MG63 (cell line): ENCODE measurements at places on chromosomes 7 and 10. TPM values are rescaled to one million over a fixed set of nuclear protein-coding genes. Genes with fewer than 3 reads are reported as not detected.

- DNase-seq, result peak; percentile 34
Measured at GRCh38 chr7:27046854-27047549, 48.8 kb downstream of the HOXA1 start.

DNA sequence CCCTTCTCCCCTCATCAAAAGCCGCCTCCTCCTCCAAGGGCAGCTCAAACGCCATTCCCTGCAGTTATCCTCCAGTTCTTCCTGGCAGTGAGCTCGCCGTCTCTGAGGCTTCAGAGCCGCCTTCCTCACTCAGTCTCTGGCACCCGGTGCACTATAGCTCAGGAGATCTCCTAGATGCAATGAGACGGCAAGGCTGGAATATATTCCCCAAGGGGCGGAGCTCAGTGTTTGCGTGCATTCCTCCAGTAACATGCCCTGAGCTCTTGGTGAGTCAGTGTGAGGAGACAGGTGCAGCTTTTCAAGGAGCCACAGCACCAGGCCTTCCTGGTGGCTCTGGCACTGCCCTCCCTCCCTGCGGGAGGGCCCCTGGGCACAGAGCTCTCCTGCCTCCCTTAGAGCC lies 512.6 kb upstream of the FOXK1 start:
- no peak for DNase-seq

GRCh38 chr10:92961638-92962037 lies 99.0 kb upstream of the CYP26C1 start:
- DNase-seq, result no peak

- no peak for DNase-seq
Measured at GRCh38 chr7:49928787-49929186, 155.3 kb downstream of the VWC2 start.

- DNase-seq, result peak; percentile 6
Measured at GRCh38 chr10:13219685-13220670, 14.2 kb downstream of the UCMA start.

DNA sequence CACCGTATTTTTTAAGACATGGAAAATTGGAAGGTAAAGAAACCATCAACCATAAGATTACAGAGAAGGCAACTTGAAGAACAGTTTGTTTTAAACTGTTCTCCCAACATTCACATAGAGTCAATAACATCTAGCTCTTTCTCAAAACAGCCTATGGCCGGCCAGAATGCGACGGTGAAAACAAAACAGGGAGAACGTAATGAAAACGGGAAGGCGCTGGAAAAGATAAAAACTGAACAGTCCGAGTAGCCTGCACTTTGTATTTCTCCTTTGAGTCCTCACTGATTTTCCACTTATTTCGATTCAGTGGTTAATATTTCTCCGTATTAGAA lies 637 bp downstream of the MICU1 start:
- no peak for DNase-seq

DNA sequence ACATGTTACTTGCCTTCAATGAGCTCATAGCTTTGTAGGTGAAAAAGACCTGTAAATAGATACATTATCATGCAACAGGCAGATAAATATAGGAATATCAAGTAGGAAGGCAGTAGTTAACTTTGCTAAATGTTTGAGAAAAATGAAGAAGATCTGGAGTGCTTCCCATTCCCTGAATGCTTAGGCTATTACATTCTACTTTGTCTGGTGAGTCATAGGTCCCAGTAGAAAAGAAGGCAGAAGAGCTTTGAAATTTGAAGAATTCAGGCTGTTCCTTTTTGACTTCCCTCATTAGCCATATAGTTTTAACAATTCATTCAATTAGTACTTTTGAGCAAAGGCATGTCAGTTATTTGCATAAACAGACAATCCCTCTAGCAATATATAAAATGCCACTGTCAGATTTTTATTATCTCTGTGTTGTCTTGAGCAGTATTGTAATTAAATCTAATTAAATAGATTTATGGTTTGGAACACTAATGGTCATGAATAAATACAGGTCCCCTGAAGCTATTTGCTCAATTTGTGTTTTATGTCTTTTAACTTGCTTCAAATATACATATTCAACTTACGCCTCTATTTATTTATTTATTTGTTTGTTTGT lies 875.0 kb downstream of the REEP3 start:
- no peak for DNase-seq

DNA sequence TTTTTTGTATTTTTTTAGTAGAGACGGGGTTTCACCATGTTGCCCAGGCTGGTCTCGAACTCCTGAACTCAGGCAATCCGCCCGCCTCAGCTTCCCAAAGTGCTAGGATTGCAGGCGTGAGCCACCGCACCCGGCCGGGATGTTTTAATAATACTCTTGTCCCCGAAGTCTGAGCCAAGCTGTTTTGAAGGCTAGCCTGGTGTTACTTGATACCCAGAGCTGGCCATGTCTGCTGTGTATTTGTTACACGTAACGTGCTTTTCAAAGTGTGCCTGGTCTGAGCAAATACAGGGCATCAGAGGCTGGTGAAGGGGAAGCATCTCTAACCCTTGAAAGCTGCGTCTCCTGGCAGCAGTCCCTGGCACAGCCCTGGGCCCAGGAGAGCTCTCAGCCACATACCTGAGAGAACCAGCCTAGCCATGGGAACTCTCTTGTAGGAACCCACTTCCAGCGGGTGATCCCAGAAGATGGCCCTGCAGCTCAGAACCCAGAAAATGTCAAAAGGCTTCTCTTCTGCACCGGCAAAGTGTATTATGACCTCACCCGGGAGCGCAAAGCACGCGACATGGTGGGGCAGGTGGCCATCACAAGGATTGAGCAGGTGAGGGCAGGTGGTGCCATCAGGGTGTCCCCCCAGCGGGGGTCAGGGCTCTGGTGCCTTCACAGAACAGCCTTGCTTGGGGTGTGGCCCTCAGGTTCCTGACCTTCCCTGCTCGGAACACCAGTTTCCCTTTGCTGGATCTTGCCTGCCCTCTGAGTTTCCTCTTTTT lies 41.7 kb upstream of the ZMIZ2 start:
- no peak for DNase-seq

- no peak for DNase-seq
Measured at GRCh38 chr10:44807451-44807850, 103.7 kb upstream of the TMEM72 start.

DNA sequence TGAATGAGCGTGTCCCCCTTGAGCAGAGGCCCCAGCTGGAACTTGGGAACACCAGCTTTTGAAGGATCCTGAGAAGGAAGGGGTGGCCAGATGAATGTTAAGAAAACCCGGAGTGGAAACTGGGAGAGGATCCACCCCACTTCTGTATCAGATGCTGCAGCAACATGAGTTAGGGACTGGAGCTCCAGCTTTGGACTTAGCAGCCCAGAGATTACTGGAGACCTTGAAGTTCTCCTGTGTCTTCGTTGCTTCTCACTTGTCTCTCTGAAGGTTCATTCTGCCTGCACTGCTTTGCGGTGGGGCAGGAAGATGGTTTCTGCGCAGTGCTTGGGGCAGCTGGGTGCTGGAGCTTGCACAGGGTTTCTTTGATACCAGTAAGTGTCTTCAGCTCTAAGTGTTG lies 9.3 kb downstream of the TMEM248 start:
- DNase-seq, result no peak

- DNase-seq, result peak; percentile 10
Measured at GRCh38 chr10:74056050-74056818, 58.3 kb downstream of the VCL start.

DNA sequence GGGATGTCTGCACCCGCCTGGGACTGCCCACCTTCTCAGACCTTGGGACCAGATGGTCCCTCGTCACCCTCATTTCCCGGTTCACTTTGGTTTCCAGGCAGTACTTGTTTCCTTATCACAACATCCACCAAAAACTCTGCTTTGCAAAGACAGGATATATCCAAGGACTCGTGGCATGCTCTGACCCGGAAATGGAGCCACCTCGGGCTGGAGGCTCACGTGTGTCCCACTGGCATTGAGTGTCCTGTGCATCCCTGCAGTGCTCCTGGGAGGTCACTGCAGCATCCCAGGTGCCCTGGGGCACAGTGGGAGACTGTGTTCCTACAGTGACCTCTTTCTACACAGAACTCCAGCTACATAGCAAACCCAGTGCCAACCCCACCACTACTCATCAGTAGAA lies 611.9 kb upstream of the FOXK1 start:
- no peak for DNase-seq

DNA sequence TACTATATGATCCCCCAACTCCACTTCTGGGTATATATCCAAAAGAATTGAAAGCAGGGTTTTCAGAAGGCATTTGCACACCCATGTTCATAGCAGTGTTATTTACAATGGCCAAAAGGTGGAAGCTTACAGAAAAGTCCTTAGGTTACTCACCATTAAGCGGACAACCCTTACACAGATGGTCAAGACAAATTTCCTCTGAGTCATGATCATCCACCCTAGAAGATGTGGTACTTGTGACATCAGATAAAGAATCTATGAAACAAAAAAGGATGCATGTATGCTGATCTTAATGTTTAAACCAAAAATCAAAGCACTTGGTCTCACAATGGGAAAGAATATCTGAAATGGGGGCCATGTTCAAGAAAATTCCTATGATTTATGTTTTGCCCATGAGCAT lies 31.1 kb downstream of the ZC3HAV1 start:
- DNase-seq, result no peak

GRCh38 chr7:127252377-127252713 lies 396 bp downstream of the GRM8 start:
- DNase-seq, result no peak

- no peak for DNase-seq
Measured at GRCh38 chr7:101816595-101817470, 593 bp upstream of the CUX1 start.

DNA sequence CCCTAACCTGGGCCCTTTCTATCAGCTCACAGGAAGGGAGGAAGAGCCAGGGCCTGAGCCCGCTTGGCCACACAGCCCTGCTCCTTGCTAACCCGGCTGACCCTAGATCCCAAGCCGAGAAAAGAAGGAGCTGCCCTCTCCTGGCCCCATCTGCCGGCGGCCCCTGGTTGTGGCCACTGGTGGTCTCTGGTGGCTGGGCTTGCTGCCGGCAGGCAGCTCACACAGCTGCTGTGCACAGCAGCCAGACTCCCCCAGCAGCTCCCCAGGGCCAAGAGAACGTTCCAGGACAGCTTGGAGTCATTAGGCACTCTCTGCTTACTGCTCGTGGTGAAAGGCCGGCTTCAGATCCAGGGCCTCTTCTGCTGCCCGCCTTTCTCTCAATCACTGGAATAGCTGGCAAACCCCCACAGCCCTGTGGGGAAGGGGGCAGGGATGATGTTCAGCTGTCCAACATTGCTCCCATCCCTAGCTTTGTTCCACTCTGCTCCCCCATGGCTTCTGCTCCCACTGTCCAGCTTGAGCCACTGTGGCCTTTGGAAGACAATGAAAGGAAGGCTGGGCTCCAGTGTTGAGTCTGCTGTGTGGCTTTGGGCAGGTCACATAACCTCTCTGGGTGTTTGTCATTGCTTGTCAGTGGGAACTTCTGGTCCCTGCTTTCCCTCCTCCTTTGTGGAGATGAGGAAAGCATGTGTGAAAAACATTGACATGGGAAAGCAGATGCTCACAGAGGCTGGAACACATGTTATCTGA lies 35.4 kb upstream of the COL13A1 start:
- DNase-seq, result no peak

DNA sequence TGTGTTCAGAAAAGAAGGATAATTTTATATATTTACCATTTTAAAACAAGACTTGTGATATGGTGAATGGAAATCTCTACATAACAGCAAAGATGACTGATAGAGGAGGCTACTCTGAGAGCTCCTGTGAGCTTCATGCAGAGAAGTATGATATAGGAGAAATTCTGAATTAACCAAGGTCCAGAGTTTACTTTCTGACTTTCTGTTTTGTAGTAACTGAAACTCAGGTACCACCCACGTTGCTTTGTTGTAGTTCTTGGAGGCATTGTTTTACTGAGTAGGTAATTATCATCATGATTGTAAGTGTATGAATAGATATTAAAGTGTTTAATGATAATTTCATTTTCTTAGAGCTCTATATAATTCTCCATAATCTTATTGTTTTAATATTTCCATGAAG lies 18.0 kb upstream of the SFR1 start:
- no peak for DNase-seq

DNA sequence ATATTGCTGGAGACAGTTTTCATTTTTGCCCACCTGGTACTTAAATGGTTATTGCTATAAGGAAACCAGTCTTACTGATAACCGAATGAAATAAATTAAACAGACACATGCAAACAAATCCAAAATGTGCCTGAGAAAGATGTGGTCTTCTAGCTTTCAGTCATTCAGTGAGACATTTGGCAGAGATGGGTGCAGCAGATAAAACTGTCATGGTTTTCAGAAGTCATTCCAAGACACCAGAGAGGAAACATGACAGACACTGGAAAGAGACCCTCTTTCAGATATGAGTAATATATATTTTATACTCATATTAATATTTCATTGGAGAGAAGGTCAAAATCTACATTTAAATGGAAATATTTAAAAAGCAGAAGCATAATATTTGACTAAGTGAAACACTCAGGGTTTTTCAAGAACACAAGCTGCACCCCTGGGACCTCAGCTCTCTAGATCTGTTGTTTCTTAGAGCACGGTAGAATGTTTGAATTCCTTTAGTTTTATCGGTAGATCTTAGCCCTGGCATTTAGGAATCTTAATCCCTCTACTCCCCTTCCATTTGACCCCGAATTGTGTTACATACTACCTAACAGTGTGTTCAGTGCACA lies 246.1 kb downstream of the AUTS2 start:
- no peak for DNase-seq

- DNase-seq, result no peak
Measured at GRCh38 chr7:127928852-127929251, 102.4 kb downstream of the LRRC4 start.

DNA sequence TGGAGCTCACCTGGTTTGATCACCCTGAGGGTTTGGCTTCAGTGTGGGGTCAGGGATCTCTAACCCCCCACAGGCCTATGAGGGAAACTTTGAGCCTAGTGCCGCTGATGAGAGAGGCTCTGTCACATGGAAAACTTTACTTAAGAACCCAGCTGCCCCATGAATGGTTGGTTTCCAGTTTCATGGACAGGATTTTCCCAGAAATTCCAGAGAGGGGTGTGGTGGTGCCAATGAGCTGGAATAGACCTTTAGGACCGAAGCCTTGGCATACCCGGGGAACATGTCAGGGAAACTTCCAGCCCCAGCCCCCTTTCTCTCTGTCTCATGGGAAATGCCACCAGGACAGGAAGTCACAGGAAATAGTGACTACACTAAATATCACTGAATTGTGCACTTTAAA lies 36.9 kb downstream of the AKR1B1 start:
- peak; percentile 2 for DNase-seq

Gene PLAU
- total RNA-seq, result 169 and 219 TPM in 2 replicates

Gene LIPM
- total RNA-seq, result not detected in 2 replicates

Gene GLI3
- 0.10 and 0.59 TPM in 2 replicates for total RNA-seq

Gene CARD11
- not detected in 2 replicates for total RNA-seq

Gene CFAP70
- total RNA-seq, result 2.8 and 4.1 TPM in 2 replicates

Gene SRRM3
- 1.2 and 1.4 TPM in 2 replicates for total RNA-seq

Gene PMS2
- total RNA-seq, result 11.9 and 16.5 TPM in 2 replicates

Gene IDE
- 27.1 and 30.4 TPM in 2 replicates for total RNA-seq

Gene HOXA9
- total RNA-seq, result 25.4 and 29.9 TPM in 2 replicates

Gene OGDH
- total RNA-seq, result 31.6 and 54.0 TPM in 2 replicates

Gene DENND11
- total RNA-seq, result 1.3 and 2.1 TPM in 2 replicates

Gene GPR22
- total RNA-seq, result not detected in 2 replicates

Gene GRM3
- total RNA-seq, result not detected in 2 replicates
